Spinal cord (tissue), 10 donors: ENCODE measurements at places on chromosomes 2 and 18.
A peak's percentile ranks its signal among the peaks of the same experiment; 100 is the strongest.

- H3K36me3 ChIP-seq, result no peaks in the 10 kb centered on the region
- peak; percentile 67 for DNase-seq
- peaks cover 4% of the 10 kb centered on the region for H3K4me1 ChIP-seq
- no peaks in the 10 kb centered on the region for H3K27me3 ChIP-seq
- H3K4me3 ChIP-seq, result no peak overlapping the region
Observed at GRCh38 chr2:7607441-7608173, 690.4 kb downstream of the RNF144A start.

DNA sequence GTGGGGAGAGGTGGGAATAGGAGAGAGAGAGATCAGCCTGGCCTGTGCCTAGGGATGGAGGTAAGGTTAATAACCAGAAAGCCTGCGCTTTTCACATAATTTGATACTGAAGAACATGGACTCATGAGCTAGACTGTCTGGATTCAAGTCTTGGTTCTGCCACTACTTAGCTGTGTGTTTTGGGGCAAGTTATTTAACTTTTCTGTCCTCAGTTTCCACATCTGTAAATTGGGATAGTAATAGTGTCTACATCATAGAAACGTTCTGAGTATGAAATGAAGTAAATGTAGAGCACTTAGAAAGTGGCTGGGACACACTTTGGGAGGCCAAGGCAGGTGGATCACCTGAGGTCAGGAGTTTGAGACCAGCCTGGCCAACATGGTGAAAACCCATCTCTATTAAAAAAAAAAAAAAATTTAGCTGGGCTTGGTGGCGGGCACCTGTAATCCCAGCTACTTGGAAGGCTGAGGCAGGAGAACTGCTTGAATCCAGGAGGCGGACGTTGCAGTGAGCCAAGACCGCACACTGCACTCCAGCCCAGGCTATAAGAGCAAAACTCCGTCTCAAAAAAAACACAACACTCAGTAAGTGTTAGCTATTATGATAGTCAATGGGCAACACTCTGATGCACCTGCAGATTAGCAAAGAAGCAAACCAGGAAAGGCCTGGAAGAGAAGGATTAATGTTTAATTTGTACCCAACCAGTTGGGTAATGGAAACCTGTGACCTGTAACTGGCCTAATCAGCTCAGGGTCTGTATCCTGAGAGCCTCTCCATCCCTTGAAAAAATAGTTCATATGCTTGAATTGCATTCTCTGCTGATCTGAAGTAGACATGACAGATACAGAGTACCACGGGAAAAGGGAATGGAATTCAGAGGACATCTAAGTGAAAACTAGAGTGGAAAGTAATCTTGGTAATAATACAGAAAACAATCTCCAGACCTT is 6.8 kb downstream of the GALM start:
- no peak overlapping the region for H3K4me3 ChIP-seq
- H3K27ac ChIP-seq, result no peak overlapping the region
- DNase-seq, result no peak
- peaks cover 3% of the 10 kb centered on the region for H3K36me3 ChIP-seq
- H3K4me1 ChIP-seq, result no peaks in the 10 kb centered on the region

DNA sequence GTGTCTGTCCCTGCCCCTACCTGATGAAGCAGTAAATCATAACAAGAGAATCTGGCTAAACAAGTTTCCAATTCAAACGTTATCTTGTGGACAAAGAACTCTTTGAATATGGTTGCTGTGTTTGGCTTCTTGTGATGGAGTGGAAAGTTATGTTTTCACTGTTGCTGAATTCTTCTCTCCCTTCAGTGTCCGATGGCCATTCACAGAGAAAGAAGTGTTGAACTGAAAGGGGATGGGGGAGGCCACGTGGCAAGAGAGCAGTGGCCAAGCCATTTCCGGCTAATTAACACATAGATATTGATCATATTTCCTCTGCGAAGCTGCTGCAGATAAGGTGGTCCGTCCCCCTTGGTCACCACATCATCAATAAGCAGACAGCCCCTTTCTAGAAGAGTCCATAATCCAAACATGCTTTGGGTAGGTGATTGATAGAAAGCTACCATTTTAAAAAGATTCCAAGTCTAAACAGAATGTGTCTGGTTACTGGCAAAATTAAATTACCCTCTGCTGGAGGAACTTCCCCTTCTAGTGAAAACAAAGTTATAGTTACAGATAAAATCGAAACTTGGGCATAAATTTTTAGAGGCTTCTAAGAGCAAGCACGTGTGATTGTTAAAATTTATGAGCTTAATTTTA is 36.9 kb upstream of the FZD7 start:
- no peaks in the 10 kb centered on the region for H3K36me3 ChIP-seq
- no peak overlapping the region for H3K27ac ChIP-seq
- H3K4me1 ChIP-seq, result no peaks in the 10 kb centered on the region

DNA sequence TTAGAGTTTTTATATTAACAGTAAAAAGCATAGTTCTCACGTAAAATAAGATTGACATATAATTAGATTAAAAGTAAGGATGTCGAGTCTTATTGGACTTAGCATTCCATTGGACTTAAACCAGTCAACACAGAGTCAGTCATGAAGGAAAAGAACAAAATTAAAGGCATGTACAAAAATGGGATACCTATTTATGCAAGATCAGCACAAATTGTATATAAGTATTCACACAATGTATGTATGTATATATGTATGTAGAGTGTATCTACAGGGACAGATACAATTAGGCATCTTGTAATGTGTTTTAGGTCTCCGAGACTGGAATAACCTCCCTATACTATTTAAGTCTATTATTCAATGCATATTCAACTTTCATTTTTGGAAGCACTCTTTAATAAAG is 419.1 kb downstream of the PARD3B start:
- H3K27ac ChIP-seq, result no peak overlapping the region
- peaks cover 3% of the 10 kb centered on the region for H3K4me1 ChIP-seq
- no peak for DNase-seq
- H3K4me3 ChIP-seq, result no peak overlapping the region
- no peaks in the 10 kb centered on the region for H3K36me3 ChIP-seq

GRCh38 chr2:64311948-64312621 is 141.9 kb upstream of the LGALSL start:
- peaks cover 29% of the 10 kb centered on the region for H3K4me1 ChIP-seq
- H3K4me3 ChIP-seq, result peak overlapping the region; percentile 7
- no peaks in the 10 kb centered on the region for H3K27me3 ChIP-seq
- no peaks in the 10 kb centered on the region for H3K36me3 ChIP-seq
- peak; percentile 91 for DNase-seq

- H3K36me3 ChIP-seq, result peaks cover 11% of the 10 kb centered on the region
- no peaks in the 10 kb centered on the region for H3K27me3 ChIP-seq
- H3K27ac ChIP-seq, result no peak overlapping the region
- no peak for DNase-seq
- no peak overlapping the region for H3K4me3 ChIP-seq
Observed at GRCh38 chr18:5467671-5468070, 76.1 kb downstream of the EPB41L3 start.

- no peaks in the 10 kb centered on the region for H3K36me3 ChIP-seq
- no peak overlapping the region for H3K4me3 ChIP-seq
- H3K27ac ChIP-seq, result no peak overlapping the region
- DNase-seq, result no peak
- no peaks in the 10 kb centered on the region for H3K4me1 ChIP-seq
Observed at GRCh38 chr2:179455824-179456223, 191.2 kb upstream of the SESTD1 start.

GRCh38 chr2:240812301-240812680 is 7.7 kb downstream of the KIF1A start:
- H3K4me3 ChIP-seq, result no peak overlapping the region
- peaks cover 56% of the 10 kb centered on the region for H3K36me3 ChIP-seq
- peaks cover 10% of the 10 kb centered on the region for H3K4me1 ChIP-seq
- H3K27ac ChIP-seq, result no peak overlapping the region

DNA sequence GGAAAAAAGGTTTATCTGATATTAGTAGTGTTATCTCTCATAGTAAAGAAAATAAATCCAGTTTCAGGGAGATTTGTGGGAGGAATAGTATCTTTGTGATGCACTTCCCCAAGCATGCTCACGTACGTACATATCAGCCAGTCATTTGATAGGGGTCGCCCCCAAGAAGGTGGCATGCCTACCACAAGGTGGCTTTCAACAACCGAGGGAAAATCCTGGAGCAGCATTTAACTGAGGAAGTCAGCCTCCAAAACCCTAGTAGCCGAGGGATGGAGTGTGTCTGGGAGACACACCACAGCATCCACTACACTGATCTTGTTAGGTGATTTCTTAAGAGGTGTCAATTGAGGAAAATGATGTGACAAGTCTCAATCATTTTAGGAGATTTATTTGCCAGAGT is 623.9 kb downstream of the NYAP2 start:
- H3K4me3 ChIP-seq, result no peak overlapping the region
- no peaks in the 10 kb centered on the region for H3K36me3 ChIP-seq
- no peaks in the 10 kb centered on the region for H3K4me1 ChIP-seq
- no peak for DNase-seq

DNA sequence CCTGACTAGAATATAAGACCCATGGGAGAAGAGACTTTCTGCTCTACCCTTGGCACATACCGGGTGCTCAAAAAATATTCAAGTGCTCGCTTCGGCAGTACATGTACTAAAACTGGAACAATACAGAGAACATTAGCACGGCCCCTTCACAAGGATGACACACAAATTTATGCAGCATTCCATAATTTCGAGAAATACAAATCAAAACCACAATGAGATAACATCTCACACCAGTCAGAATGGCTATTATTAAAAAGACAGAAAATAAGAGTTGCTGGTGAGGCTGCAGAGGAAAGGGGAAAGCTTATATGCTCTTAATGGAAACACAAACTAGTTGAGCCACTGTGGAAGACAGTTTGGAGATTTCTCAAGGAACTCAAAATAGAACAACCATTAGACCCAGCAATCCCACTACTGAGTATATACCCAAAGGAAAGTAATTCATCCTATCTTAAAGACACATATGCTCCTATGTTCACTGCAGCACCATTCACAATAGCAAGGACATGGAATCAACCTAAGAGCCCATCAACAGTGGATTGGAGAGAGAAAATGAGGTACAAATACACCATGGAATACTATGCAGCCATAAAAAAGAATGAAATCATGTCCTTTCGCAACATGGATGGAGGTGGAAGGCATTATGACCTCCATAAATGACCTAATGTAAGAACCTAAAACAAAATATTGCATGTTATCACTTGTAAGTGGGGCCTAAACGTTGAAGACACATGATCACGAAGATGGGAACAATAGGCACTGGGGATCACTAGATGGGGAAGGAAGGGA is 71.6 kb upstream of the CYP1B1 start:
- H3K4me1 ChIP-seq, result peaks cover 4% of the 10 kb centered on the region
- H3K27ac ChIP-seq, result peak overlapping the region; percentile 69
- no peaks in the 10 kb centered on the region for H3K27me3 ChIP-seq
- no peak overlapping the region for H3K4me3 ChIP-seq
- DNase-seq, result no peak

GRCh38 chr18:31429623-31430022 is 17.9 kb upstream of the DSG3 start:
- no peaks in the 10 kb centered on the region for H3K27me3 ChIP-seq
- no peak for DNase-seq
- no peaks in the 10 kb centered on the region for H3K36me3 ChIP-seq
- H3K4me1 ChIP-seq, result no peaks in the 10 kb centered on the region
- H3K4me3 ChIP-seq, result no peak overlapping the region

DNA sequence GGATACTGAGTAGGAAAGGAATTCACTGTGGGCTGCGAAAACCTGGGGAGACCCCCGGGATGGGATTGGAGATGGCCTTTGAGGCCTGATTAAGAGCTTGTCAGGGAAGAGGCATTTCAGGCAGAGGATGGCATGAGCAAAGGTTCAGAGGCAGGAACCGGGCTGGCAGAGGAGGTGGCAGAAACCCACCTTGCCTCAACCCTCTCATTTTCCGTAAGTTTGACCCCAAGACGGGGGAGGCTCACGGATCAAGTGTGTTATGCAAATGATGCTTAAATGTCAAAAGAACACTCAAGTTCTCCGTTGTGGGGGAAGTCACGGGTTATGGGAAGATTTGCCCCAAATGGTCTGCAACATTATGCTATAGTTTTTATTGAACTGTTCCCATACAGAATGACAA is 88.3 kb downstream of the MYCN start:
- H3K27me3 ChIP-seq, result no peaks in the 10 kb centered on the region
- H3K4me1 ChIP-seq, result peaks cover 13% of the 10 kb centered on the region
- H3K4me3 ChIP-seq, result no peak overlapping the region
- H3K27ac ChIP-seq, result no peak overlapping the region

- no peaks in the 10 kb centered on the region for H3K4me1 ChIP-seq
- H3K27me3 ChIP-seq, result no peaks in the 10 kb centered on the region
- no peak overlapping the region for H3K27ac ChIP-seq
Observed at GRCh38 chr18:228586-228985, 39.3 kb downstream of the THOC1 start.

- H3K36me3 ChIP-seq, result peaks cover 3% of the 10 kb centered on the region
- no peak overlapping the region for H3K27ac ChIP-seq
- H3K27me3 ChIP-seq, result no peaks in the 10 kb centered on the region
- H3K4me1 ChIP-seq, result no peaks in the 10 kb centered on the region
- DNase-seq, result no peak
- no peak overlapping the region for H3K4me3 ChIP-seq
Observed at GRCh38 chr18:8834881-8835280, 129.5 kb downstream of the MTCL1 start.

- no peak for DNase-seq
- no peak overlapping the region for H3K4me3 ChIP-seq
- H3K4me1 ChIP-seq, result peaks cover 6% of the 10 kb centered on the region
- peaks cover 2% of the 10 kb centered on the region for H3K36me3 ChIP-seq
Observed at GRCh38 chr2:71669058-71669456, 215.7 kb downstream of the DYSF start.

DNA sequence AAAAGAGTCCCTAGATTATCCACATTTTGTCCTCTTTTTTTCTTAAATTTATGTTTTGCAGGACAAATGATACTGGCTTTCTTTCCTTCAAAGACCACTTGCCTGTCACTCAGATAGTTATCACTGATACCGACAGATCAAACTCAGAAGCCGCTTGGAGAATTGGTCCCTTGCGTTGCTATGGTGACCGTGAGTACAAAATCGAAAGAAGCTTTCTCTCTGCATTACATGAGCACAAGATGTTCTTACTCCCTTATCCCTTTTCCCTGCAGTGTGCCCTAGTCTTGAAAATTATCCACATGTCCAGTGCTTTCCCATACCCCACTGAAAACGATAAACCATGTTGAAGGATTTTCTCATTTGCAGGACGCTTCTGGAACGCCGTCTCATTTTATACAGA is 738.5 kb downstream of the CNTNAP5 start:
- no peaks in the 10 kb centered on the region for H3K27me3 ChIP-seq
- H3K4me1 ChIP-seq, result no peaks in the 10 kb centered on the region
- H3K27ac ChIP-seq, result peak overlapping the region; percentile 29
- no peak overlapping the region for H3K4me3 ChIP-seq
- peak; percentile 35 for DNase-seq

- DNase-seq, result no peak
- no peaks in the 10 kb centered on the region for H3K4me1 ChIP-seq
- H3K27ac ChIP-seq, result no peak overlapping the region
- no peaks in the 10 kb centered on the region for H3K27me3 ChIP-seq
- H3K4me3 ChIP-seq, result no peak overlapping the region
Observed at GRCh38 chr18:54806526-54806925, 21.8 kb upstream of the RAB27B start.

GRCh38 chr2:112636605-112637288 is 9.0 kb upstream of the SLC20A1 start:
- no peaks in the 10 kb centered on the region for H3K36me3 ChIP-seq
- no peak for DNase-seq
- H3K27ac ChIP-seq, result no peak overlapping the region
- no peak overlapping the region for H3K4me3 ChIP-seq
- no peaks in the 10 kb centered on the region for H3K4me1 ChIP-seq
- no peaks in the 10 kb centered on the region for H3K27me3 ChIP-seq

- H3K27ac ChIP-seq, result no peak overlapping the region
- H3K36me3 ChIP-seq, result no peaks in the 10 kb centered on the region
Observed at GRCh38 chr2:178886006-178886405, 78.8 kb upstream of the TTN start.

- no peak overlapping the region for H3K27ac ChIP-seq
- no peak for DNase-seq
- no peaks in the 10 kb centered on the region for H3K27me3 ChIP-seq
- H3K4me1 ChIP-seq, result no peaks in the 10 kb centered on the region
- no peak overlapping the region for H3K4me3 ChIP-seq
- H3K36me3 ChIP-seq, result no peaks in the 10 kb centered on the region
Observed at GRCh38 chr2:163259489-163259888, 420.9 kb upstream of the KCNH7 start.
